ENCODE measurements at places on chromosomes 7 and 10. TPM values are rescaled to one million over a fixed set of nuclear protein-coding genes. Genes with fewer than 3 reads are reported as not detected.

SEMA4G gene
- 13.0 TPM for total RNA-seq

PLAC9 gene
- 7.3 TPM for total RNA-seq

MYOZ1 gene
- 4.4 TPM for total RNA-seq

- no peak for DNase-seq
Observed at GRCh38 chr7:81721437-81721836, 48.4 kb downstream of the HGF start.

DNA sequence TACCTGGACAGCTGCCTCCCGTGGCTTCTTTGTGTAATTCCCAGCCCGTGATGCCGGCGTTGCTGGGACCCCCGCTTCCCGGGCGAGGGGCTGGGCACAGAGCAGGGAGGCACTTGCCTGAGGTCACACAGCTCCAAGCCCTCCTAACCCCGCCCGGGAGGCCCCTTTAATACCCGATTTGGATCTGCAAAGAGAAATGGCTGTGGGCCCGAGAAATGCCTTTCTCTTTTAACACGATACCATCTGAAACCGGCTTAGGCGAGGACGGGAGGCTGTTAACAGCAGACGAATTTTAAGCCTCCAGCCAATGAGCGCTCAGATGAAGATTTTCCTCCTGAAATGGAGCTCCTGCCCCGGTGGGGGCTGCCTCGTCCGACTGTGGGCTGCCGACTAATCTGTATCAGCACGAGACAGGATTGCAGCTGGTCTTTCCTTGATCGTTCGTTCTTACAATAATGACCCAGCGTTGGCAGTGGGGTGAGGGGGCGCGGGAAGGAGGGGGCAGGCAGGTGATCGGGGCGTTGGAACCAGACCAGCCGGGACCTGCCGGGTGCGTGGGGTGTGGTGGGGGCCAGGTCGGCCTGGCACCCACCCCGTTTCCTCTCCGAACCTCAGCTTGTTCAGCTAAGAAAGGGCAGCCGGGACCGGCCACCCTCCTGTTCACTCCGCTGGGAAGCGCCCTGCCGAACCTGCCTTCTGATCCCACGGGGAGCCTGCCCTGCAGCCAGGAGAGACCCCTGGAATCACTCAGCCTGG, 36.2 kb upstream of the FOXL3 start:
- no peak for DNase-seq

ECD gene
- 33.7 TPM for total RNA-seq
